ENCODE measurements at places on chromosomes 11 and 22.

DNA sequence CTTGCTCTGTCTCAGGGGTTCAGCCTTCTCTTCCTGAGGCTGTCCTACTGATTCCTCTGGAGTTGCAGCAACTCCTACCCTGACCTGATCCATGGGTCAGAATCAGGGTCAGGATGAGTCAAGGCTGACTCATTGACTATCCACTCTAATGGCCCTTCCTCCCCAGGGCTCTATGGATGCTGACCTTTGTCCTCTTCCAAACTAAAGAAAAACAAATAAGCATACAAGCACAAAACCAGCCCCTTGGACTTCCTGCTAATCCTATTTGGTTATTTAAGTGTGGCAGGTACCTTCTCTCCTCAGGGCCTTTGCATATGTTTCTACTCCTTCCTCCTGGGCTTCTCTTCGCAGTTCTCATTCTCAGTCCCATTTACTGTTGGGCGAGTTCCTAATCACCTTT lies 204.5 kb upstream of the NAV2 start:
- no peak for DNase-seq

DNA sequence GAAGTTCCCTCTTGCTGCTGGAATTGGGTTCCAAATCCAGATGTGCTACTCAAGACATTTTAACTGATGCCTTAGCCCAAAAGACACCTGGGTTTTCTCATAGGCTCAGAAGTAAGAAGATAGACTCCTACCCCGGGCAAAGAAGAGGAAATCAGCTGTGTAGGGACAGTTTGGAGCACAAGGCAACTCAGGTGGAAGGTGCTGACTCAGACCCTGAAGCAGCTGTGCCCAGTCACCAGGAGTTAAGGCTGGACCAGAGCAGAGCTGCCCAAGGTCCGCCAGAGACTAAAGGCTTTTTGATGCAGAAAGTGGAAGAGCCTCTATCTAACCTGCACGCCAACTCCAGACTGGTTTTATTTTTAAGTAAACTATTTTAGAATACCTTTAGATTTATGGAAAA lies 20.6 kb upstream of the RAB1B start:
- DNase-seq = no peak

DNA sequence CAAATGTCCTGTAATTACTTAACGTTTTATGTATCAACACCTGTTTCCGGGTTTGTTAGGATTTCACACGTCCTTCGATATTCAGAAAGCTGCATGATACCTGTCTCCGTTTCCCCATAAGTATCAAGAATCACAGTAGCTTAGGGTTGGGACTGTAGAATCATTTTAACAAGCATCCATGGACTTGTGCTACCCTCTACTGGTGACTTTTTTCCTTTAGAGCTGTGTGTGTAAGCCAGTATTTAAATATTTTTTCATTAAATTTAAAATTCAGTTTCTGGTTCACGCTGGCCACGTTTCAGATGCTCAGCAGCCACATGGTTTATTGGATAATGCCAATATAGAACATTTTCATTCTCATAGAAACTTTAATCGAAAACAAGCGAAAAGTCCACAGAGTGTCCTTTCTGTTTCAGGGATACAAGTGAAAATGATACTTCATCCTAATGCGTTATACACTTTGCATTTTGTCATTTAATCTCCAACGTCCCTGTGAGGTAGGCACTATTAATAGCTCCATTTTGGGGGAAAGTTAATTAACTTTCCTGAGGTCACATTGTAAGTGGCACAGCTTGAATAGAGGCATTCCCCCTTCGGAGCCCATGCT lies 61.5 kb upstream of the SLC25A18 start:
- no peak for DNase-seq

DNA sequence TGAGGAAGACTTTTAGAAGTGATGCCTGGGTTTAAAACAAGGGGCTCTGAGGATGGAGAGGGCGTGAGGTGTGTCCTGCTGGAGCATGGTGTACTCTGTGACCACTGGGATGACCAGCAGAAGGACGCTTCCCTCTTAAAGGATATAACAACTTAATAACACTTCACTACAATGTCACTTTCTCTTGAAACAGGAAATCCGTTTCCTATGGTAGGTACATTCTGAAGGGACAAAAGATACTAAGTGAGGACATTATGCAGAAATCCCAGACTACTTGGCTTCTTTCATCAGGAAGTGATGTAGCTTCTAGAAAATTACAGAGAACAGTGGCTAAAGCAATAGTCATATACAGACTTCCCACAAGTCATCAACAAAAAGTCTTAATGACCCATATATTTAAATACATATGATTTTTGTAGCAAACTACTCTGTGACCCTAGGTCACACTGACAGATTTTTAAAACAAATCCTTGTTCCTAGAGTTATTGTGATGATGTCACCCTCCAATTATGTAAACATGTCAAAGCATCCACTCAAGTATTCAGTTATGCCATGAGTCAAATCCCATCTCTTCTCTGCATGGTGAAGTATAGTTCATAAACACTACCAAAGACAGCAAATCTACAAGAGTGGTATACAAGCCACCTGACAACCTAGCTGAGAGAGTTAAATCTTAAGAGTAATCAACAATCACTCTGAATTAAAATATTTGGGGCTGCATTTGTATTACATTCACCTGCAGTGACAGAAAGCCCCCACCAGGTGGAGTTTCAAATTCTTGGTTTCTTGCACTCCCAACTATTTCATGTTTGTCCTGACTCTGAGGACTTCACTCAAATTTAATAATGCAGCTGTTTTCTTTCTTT lies 32.8 kb downstream of the PITPNB start:
- peak; percentile 18 for DNase-seq

GRCh38 chr11:2952290-2952689 lies 23.1 kb upstream of the PHLDA2 start:
- no peak for DNase-seq

DNA sequence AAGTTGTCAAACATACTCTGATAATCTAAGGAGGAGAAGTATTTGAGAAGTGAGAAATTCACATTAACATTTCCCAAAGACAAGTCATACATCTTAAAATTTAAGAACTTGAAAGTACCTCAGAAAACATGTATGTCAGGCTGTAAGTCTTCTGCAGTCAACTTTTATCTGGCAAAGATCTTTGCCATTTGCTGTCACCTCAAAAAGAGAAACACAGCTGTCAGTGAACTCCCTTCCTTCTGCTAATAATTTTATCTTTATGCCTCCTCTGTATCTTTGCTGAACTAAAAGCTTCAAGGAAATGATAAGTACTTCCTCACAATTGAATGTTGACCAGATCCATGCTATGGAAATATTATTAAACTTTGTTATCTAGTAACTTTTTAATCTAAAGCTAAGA lies 18.7 kb downstream of the TTC17 start:
- no peak for DNase-seq

GRCh38 chr11:1207401-1208143 lies 15.3 kb upstream of the MUC5B start:
- DNase-seq = no peak

GRCh38 chr11:66119348-66120133 lies 49.5 kb downstream of the PACS1 start:
- no peak for DNase-seq

- no peak for DNase-seq
These were observed 105.5 kb downstream of the CSNK2A3 start for GRCh38 chr11:11247576-11247975.

DNA sequence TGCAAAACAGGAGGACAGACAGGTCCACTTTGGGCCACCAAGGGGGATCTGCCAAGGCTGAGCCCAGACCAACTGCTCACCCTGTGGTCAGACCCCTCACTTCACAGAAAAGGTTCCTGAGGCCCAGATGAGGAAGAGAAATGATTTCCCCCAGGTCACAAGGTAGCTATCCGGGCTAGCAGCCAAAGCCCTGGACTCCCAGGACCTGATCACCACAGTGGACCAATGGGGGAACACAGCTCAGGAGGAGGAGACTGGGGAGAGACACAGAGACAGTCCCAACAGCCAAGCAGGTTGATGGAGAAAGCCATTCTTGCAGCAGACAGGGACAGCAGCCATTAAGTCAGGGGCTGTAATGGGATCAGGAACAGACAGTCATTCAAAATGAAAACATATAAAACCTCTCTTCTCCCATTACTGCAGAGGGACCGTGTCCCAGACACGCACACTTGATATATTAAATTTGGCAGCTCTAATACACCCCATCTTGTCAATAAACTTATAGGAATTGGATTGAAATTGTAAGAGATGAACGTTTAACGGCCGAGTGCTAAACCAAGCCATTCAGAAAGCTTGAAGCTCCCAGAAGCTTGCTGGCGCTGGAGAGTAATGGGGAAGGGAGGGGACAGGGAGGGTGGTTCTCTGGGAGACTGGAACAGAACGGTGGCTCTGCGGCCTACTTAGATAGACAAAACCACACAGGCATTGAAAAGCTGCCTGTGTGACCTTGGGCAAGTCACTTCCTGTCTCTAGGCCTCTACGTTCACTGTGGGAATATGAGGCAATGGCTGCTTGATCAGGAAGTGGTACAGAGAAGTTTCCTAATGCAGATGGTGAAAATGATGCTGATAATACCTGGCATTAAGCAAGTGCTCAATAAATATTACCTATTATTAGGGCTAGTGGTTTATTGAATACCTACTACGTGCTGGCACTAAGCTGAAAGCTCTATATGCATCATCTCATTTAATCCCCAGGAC lies 16.0 kb downstream of the ZMAT5 start:
- no peak for DNase-seq

DNA sequence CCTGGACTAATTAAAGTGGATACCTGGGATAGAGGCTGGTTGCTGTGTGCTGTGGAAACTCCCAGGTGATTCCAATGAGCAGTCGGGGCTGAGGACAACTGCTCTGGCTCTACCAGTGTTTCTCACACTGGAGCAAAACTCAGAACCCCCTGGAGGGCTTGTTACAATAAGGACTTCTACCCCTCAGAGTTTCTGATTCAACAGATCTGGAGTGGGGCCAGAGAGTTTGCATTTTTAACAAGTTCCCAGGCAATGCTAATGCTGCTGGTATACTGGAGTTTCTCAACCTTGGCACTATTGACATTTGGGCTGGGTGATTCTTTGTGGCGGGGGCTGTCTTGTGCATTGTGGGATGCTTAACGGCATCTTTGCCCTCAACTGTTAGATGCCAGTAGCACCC lies 353.7 kb downstream of the MIAT start:
- no peak for DNase-seq

DNA sequence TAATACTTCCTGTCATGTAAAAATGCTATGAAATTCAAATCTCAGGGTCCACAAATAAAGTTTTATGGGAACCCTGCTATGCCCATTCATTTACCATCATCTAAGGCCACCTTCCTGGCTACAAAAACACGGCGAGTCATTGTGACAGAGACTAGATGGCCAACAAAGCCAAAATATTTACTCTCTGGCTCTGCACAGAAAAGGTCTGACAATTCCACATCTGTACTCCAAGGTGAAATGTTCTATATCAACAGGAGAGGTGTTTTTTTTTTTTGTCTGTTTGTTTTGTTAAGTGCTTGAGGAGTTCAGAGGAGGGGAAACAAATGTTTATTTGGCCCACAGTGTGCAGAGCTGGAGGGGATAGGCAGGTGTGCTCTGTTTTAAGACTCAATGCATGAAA lies 18.6 kb upstream of the TMA7B start:
- DNase-seq = no peak

DNA sequence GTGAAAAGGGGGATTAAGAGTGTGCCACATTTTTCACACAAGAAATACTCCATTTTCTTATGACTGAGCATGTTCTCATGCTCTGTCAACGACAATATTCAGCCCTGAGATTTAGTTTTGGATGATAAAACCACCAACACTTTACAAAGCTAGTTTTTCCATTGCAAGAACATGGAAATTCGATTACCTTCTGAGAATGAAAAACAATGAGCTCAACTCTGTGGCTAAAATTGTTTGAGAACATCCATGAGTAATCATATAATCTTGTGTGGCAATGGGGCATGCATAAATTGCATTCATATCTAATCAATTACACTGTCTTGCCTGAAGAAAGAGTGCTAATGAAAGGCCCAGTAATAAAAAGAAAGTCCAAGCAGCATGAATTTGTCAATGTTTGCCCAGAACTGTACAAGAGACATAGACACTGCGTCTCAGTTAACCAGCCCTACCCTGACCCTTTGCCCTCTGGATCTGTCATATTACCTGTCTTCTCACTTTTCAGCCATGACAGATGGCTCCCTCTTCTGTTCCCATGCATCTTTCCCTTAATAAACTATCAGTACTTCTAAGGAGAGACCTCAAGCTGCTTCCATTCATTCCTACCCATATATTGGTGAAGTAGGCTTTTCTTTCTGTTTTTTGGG lies 253.4 kb downstream of the FAM76B start:
- no peak for DNase-seq

DNA sequence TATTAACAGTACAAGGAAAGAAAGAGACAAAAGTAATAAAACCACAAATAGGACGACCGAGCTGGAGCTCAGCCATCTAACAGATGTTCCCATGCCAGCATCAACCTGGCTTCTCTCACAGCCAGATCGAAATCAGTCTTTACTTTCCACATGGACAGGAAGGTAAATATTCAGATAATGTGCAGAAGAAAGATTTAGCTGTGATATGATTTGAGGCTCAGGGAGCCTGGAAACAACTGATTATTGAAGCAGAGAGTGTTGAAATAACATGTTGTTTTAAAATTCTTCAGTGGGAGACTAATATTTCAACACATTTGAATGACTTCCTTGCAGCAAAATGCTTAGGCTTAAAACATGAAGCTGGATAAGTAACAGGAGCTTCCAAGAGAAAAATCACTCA lies 546.8 kb downstream of the ETS1 start:
- no peak for DNase-seq

All from stimulated activated CD8-positive, alpha-beta memory T cell treated with anti-CD3 and anti-CD28 coated beads, Interleukin-4, amount 100 ng/mL, for 4 hours (primary cell).